Right atrium auricular region (tissue), 2 donors: ENCODE measurements at places on chromosomes 5 and 9.

- peak; percentile 42 for DNase-seq
Measured at GRCh38 chr9:134571946-134572917, 69.4 kb upstream of the COL5A1 start.

DNA sequence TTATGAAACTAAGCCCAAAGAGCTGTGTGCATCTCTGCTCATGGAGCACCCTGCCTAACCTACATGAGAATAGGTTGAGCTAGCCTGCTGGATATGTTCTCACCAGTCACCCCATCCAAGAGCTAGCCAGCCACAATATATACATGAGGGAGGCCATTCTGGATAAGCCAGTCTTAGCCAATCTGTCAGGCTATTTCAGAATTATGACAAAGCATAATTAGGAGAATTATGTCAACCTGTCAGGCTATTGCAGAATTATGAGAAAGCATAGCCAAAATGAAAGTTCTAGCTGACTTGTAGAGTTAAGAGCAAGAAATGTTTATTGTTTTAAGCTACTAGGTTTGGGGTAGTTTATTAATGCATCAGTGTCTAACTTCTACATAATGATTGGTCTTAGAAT lies 189.8 kb downstream of the WDR70 start:
- no peak for DNase-seq

DNA sequence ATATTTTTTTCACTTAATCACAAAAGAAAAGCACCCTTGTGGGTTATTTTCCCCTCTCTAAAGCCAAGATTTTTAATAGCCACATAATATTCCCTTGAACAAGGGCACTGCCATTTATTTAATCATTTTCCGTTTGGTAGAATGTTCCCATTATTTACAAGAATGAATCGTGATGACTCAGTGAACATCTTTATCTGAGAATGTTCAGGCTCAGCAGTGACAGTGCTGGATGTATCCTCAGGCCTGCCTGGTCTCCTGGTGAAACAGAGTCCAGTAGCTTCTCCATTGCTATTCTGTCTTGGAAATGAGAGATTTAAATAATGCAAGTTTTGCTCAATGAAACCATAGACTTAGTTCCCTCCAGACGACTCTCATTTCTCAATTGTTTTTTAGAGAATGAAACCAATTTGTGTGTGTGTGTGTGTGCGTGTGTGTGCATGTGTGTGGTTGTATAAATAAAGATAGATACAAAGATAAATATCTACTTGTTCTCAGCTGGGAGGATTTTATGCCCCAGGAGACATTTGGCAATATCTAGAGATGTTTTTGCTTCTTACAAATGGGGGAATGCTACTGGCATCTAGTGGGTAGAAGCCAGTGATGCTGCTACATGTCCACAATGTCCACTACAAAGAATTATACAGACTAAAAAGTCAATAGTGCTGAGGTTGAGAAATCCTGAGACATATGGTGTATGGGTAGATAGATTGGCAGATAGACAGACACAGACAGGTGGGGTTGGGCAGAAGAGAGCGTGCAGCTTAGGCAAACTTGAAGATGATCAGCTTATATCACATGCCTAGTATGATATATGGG lies 55.0 kb downstream of the PAPPA start:
- DNase-seq = no peak

- DNase-seq = no peak
Measured at GRCh38 chr9:1837453-1838084, 177.6 kb upstream of the SMARCA2 start.
